Breast epithelium (tissue), 4 donors: ENCODE measurements at places on chromosomes 3 and 15.

DNA sequence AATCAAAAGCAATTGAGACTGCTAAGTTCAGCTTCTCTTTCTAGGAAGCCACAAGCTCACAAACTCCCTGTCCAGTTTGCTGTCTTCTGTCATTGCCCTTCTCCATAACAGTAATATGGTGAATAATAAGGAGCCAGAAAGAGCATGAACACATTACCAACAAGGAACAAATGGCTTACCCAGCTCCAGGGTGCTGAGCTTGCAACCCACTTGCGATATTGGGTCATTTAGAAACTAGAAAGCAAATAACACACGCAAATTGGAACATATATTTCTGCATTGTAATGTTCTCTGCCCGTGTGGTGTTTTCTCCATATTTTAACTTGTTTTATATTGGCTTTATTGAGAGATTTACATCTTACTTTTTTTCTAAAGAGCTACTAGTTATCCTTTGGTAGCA is 325.3 kb downstream of the GBE1 start:
- no peak for DNase-seq
- no peak overlapping the region for H3K4me3 ChIP-seq
- no peaks in the 10 kb centered on the region for H3K4me1 ChIP-seq

GRCh38 chr3:24837601-24838000 is 343.0 kb upstream of the THRB start:
- H3K4me1 ChIP-seq = no peaks in the 10 kb centered on the region
- H3K27me3 ChIP-seq = no peaks in the 10 kb centered on the region
- H3K36me3 ChIP-seq = no peaks in the 10 kb centered on the region
- no peak for DNase-seq
- H3K27ac ChIP-seq = no peak overlapping the region

DNA sequence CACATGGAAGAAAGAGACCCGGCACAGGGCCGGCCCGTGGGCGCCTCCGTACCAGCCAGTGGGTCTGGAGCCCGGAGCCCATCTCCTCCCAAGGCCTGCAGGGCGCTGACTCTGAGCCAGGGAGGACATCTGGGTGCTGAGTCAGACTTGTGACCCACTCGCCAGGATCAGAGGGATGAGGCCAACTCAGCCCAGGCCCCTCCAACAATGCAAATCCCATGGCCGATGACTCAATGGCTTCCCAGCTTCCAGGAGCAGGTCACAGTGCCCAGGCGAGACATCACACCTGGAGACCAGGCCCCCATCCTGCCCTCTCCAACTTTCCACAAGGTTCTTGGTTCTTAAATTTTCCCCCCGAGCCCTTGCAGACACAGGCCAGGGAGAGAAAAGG is 95.1 kb downstream of the LRIG1 start:
- no peaks in the 10 kb centered on the region for H3K36me3 ChIP-seq
- peak overlapping the region; percentile 25 for H3K27ac ChIP-seq
- no peaks in the 10 kb centered on the region for H3K27me3 ChIP-seq
- H3K4me3 ChIP-seq = no peak overlapping the region
- H3K4me1 ChIP-seq = no peaks in the 10 kb centered on the region

DNA sequence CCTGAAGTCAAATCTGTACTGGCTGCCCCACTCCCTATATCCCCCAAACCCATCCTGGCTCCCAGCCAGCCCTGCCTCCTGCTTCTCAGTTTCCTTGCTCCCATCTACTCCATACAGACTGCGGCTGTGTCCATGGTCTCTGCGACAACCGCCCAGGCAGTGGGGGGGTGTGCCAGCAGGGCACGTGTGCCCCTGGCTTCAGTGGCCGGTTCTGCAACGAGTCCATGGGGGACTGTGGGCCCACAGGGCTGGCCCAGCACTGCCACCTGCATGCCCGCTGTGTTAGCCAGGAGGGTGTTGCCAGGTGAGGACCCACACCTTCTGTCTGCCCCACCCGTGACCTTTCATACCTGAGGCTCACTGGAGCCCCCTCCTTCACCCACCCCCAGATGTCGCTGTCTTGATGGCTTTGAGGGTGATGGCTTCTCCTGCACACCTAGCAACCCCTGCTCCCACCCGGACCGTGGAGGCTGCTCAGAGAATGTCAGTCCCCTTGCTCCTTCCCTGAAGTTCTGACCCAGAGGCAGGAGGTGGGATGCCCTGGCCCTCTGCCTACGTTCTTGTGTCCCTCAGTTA is 14.7 kb downstream of the STAB1 start:
- no peaks in the 10 kb centered on the region for H3K4me1 ChIP-seq
- no peaks in the 10 kb centered on the region for H3K36me3 ChIP-seq
- no peaks in the 10 kb centered on the region for H3K27me3 ChIP-seq
- DNase-seq = no peak
- H3K27ac ChIP-seq = no peak overlapping the region

- H3K4me3 ChIP-seq = no peak overlapping the region
- H3K4me1 ChIP-seq = no peaks in the 10 kb centered on the region
- H3K27ac ChIP-seq = no peak overlapping the region
- DNase-seq = no peak
Measured at GRCh38 chr3:61194892-61195538, 56.2 kb downstream of the FHIT start.

DNA sequence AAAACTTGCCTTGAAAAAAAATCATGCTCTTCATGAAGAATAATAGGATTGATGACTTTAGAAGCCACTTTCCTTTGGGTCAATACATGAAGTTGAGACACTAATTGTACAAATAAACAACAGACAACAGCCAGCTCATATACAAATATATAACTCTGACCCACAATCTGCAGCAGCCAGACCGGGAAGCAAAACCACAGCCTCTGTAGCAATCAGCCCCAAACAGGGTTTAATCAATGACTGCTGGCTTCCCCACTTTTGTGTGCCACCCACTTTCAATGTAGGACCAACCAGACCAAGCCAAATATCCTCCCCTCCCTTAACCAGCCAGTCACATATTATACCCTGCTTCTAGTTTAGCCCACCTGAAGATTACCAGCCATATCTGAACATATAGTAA is 39.0 kb downstream of the IFT57 start:
- no peak overlapping the region for H3K4me3 ChIP-seq
- no peak for DNase-seq
- no peaks in the 10 kb centered on the region for H3K4me1 ChIP-seq

GRCh38 chr3:23017801-23018200 is 185.3 kb upstream of the UBE2E2 start:
- H3K4me3 ChIP-seq = no peak overlapping the region
- H3K36me3 ChIP-seq = no peaks in the 10 kb centered on the region
- DNase-seq = no peak
- no peaks in the 10 kb centered on the region for H3K27me3 ChIP-seq

DNA sequence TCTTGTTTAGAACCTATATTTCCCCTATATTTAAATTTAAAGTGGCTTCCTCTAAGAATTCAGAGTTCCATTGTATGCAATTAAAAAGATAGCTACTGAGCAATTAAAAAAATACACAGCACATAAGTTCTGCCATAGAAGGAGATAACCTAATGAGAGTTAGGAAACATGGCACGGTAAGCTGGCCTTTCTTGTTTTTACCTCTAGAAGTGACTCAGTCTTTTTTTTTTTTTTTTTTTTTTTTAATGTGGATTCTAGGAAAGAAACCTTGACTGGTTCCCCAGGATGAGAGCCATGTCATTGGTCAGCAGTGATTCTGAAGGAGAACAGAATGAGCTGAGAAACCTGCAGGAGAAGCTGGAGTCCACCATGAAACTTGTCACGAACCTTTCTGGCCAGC is 142.7 kb upstream of the BHLHE40 start:
- H3K27me3 ChIP-seq = no peaks in the 10 kb centered on the region
- H3K4me1 ChIP-seq = peaks cover 6% of the 10 kb centered on the region
- no peak overlapping the region for H3K4me3 ChIP-seq
- DNase-seq = no peak
- no peaks in the 10 kb centered on the region for H3K36me3 ChIP-seq
- no peak overlapping the region for H3K27ac ChIP-seq

DNA sequence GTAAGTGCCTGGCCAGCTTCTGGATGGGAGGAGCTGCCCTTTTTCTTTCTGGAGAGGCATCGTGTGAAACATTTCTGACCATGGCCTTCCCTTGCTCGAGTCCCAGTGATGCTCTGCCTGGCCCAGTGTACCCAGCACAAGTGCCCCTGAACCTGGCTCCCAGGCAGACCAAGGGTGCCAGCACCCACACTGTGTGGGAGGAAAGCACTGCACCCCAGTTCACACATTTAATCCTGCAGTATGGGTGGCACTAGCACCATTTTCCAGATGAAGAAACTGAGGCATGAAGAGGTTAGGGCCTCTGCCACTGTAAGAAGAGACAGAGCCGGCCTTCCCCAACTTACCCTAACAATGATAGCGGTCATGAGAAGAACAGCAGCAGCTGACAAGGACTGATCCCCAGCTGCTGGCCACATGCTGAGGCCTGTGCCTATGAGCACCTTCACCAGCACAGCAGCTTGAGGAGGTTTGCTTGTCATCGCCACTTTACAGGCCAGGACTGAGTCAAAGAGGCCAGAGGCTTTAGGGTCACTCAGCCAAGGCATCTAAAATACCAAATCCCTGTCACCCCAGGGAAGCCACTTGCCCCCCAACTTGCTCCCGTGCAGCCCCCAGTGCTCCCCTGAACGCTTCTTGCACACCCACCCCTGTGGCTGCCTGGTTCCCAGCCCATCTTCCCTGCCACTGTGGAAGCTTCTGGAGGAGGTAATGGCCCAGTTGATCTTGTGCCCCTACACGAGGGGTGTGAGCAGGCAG is 15.0 kb downstream of the PRR23E start:
- H3K27ac ChIP-seq = no peak overlapping the region
- no peak overlapping the region for H3K4me3 ChIP-seq
- H3K4me1 ChIP-seq = no peaks in the 10 kb centered on the region
- DNase-seq = no peak
- H3K27me3 ChIP-seq = peaks cover 6% of the 10 kb centered on the region
- no peaks in the 10 kb centered on the region for H3K36me3 ChIP-seq

DNA sequence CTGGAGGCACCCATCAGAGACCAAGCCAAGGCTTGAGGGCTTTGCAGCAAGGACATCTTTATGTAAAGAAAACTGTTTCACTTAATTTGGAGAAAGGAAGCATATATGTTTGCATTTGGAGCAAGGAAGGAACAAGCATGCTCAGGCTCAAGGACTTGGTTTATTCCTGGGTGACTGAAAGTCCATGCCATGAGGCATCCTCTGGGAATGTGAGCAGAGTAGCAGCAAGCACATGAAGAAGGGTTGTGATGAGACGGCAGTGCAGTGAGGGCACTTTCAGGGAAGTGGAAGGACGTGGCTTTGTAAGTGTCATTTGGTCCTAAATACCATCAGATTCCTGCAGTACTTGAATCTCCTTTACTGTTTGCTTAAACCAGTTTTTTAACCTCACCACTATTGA is 26.8 kb downstream of the POLG start:
- H3K27me3 ChIP-seq = no peaks in the 10 kb centered on the region
- H3K4me3 ChIP-seq = no peak overlapping the region
- no peak overlapping the region for H3K27ac ChIP-seq

GRCh38 chr3:37997342-37997741 is 6.8 kb downstream of the VILL start:
- H3K36me3 ChIP-seq = no peaks in the 10 kb centered on the region
- H3K27ac ChIP-seq = no peak overlapping the region
- H3K27me3 ChIP-seq = no peaks in the 10 kb centered on the region

GRCh38 chr3:12229146-12229851 is 59.6 kb upstream of the PPARG start:
- no peak overlapping the region for H3K27ac ChIP-seq
- H3K4me1 ChIP-seq = no peaks in the 10 kb centered on the region
- H3K27me3 ChIP-seq = no peaks in the 10 kb centered on the region
- H3K4me3 ChIP-seq = no peak overlapping the region
- DNase-seq = peak; percentile 62

DNA sequence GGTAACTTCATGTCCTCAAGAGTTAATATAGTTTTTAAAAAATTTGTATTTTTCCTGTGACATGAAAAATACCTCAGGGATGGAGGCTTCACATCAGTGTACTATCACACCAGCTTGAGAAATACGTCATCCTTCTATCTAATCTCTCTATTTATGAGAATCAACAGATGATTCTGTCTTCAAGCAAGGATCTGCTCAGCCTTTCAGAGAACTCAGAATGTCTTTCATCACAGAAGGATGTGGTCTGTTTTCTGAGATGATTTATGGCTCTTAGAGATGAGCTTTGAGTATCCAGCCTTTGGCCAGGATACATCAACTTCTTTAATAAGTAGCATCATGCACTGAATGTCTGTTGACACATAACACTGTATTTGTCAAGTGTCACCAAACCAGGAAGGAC is 193.9 kb downstream of the DTWD1 start:
- no peaks in the 10 kb centered on the region for H3K36me3 ChIP-seq
- no peak for DNase-seq
- no peak overlapping the region for H3K4me3 ChIP-seq
- no peak overlapping the region for H3K27ac ChIP-seq

DNA sequence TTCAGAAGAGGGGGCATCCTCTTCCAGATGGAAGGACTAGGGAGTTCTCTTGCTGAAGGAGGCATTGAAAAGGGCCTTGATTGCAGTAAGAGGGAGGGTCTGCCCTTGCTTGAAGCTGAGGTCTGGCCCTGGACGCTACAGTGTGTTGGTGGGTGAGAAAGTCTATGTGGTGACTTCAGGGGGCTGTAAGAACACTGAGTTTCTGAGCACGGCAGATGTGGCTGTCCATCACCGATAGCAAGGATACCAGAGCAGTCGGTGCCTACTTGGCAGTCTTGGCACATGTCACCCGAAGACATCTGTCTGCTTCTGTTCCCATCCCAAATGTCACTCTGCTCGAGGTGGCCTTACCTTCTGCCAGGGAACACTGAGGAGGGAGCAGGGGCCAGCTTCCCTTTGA is 631.1 kb upstream of the CFAP20DC start:
- no peaks in the 10 kb centered on the region for H3K36me3 ChIP-seq
- no peaks in the 10 kb centered on the region for H3K4me1 ChIP-seq
- no peak overlapping the region for H3K27ac ChIP-seq
- no peak for DNase-seq

- no peaks in the 10 kb centered on the region for H3K27me3 ChIP-seq
- H3K27ac ChIP-seq = no peak overlapping the region
- no peak for DNase-seq
- no peak overlapping the region for H3K4me3 ChIP-seq
Measured at GRCh38 chr3:25768851-25769250, 14.4 kb downstream of the NGLY1 start.

DNA sequence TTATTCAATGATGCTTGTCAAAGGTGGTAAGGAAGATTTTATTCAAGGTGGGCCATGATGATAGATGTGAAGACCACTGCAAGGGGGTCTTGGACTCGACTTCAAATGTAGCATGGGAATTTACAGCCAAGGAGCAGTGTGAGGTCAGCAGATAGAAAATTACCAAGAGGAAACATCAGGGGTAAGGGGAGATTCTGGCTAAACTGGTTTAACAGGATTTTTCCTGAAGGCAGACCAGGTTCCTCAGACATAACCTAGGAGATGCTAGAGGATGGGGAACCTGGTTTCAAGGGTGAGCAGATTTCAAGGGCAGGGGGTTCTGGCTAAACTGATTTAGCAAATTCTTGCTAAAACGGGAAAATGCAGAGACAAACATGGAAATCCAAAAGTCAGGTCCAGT is 464.9 kb downstream of the TAFA4 start:
- H3K27ac ChIP-seq = no peak overlapping the region
- no peaks in the 10 kb centered on the region for H3K27me3 ChIP-seq

GRCh38 chr15:66628976-66629723 is 63.4 kb upstream of the LCTL start:
- no peaks in the 10 kb centered on the region for H3K27me3 ChIP-seq
- no peak for DNase-seq
- no peaks in the 10 kb centered on the region for H3K36me3 ChIP-seq
- no peak overlapping the region for H3K27ac ChIP-seq
- no peak overlapping the region for H3K4me3 ChIP-seq
- H3K4me1 ChIP-seq = no peaks in the 10 kb centered on the region
